ENCODE measurements at places on chromosomes 13 and 19. TPM values are rescaled to one million over a fixed set of nuclear protein-coding genes. Genes with fewer than 3 reads are reported as not detected.
A peak's percentile ranks its signal among the peaks of the same experiment; 100 is the strongest.

DNA sequence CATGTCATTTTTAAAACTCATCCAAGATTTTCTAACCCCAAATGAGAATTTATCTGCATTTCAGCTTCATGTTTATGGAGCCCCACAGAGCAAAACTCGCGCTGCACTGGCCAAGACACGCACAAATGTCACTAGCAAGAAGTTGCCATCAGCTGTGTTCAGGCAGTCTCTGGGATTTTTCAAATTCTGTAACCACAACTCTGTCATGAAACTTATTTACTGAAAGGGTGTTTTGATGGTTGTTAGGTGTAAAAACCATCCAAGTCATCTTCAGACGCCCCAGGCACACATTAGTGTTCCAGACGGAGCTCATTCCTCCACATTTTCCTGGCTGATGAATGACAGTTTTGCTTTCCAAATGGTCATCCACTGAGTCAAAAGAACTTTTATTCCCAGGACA, 63.4 kb downstream of the SLC7A1 start:
- DNase-seq = no peak

DNA sequence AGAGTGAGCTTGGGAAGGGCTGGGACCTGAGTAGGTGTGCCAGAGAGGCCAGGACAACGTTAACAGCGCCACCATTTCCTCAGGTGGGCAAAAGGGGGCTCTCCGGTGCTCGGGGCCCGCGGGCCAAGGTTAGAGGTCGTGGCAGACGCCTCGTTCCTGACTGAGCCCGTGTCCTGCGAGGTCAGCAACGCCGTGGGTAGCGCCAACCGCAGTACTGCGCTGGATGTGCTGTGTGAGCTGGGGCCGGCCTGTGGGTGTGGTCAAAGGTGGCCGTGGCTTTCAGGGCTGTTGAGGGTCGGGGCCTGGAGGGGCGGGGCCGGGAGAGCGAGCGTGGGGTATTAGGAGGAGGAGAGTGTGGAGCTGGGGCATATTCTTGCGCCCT, 3.7 kb downstream of the KIRREL2 start:
- DNase-seq = no peak

GRCh38 chr19:54209811-54210494, 9.3 kb downstream of the RPS9 start:
- peak; percentile 97 for DNase-seq

- DNase-seq = no peak
These were observed 581 bp downstream of the CALR start for GRCh38 chr19:12938779-12939601.

CEACAM7 gene
- not detected for total RNA-seq

VSIG10L gene
- 1.1 TPM for total RNA-seq

All from kidney epithelial cell (primary cell).